Gastrocnemius medialis (tissue), 4 donors: ENCODE measurements at places on chromosomes 2 and 18. TPM values are rescaled to one million over a fixed set of nuclear protein-coding genes. Genes with fewer than 3 reads are reported as not detected.
A peak's percentile ranks its signal among the peaks of the same experiment; 100 is the strongest.

DNA sequence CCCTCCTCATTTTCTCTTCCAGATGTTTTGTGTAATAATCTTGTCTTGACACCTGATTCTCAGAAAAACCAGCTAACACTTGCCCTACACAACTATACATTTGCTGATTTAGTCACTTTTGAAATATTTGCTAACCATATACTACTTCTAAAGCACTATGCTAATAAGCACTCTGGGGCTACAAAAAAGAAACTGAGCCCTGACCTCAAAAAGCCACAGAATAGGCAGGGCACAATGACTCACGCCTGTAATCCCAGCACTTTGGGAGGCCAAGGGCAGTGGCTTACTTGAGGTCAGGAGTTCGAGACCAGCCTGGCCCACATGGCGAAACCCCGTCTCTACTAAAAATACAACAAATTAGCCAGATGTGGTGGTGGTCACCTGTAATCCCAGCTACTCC, 266.0 kb downstream of the RAD51AP2 start:
- no peak overlapping the region for H3K27ac ChIP-seq
- H3K27me3 ChIP-seq, result no peaks in the 10 kb centered on the region
- H3K4me3 ChIP-seq, result no peak overlapping the region
- H3K4me1 ChIP-seq, result no peaks in the 10 kb centered on the region
- DNase-seq, result no peak

DNA sequence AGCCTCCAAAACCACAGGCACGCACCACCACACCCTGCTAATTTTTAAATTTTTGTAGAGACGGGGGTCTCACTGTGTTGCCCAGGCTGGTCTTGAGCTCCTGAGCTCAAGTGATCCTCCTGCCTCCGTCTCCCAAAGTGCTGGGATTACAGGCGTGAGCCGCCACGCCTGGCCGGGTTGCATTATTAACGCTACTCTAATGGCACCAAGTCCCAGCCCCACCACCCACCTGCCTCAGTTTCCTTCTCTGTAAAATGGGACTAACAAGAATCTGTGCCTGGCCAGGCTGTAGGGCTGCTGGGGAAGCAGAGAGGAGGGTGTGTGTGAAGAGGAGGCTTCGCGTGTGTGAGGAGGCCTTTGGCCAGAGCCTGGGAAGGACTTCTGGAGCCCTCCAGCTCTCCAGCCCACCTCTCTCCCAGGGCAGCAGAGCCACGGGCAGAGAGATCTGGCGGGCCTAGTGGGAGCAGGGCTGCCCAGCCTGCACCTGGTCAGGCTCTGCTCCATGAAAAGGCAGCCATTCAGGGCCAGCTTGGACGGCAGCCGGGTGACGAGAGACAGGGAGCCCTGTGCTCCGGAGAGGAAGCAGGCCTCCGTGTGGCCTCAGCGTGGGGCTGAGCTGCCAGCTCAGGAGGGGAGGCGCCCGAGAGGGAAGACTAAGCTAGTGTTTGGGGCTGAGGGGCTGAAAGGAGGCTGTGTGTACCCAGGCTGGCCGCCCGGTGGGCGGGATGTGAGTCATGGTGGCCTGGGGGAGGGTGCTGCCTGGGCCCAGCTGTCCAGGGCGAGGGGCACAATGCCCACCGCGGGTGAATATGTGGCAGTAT, 7.4 kb upstream of the B3GNT7 start:
- peak; percentile 13 for DNase-seq
- no peaks in the 10 kb centered on the region for H3K27me3 ChIP-seq
- H3K27ac ChIP-seq, result no peak overlapping the region
- no peak overlapping the region for H3K4me3 ChIP-seq
- H3K36me3 ChIP-seq, result no peaks in the 10 kb centered on the region
- H3K4me1 ChIP-seq, result no peaks in the 10 kb centered on the region

GRCh38 chr2:239225871-239226561, 174.8 kb downstream of the HDAC4 start:
- H3K36me3 ChIP-seq, result no peaks in the 10 kb centered on the region
- H3K27ac ChIP-seq, result peak overlapping the region; percentile 89
- no peak overlapping the region for H3K4me3 ChIP-seq
- no peak for DNase-seq
- H3K27me3 ChIP-seq, result no peaks in the 10 kb centered on the region
- peaks cover 85% of the 10 kb centered on the region for H3K4me1 ChIP-seq

DNA sequence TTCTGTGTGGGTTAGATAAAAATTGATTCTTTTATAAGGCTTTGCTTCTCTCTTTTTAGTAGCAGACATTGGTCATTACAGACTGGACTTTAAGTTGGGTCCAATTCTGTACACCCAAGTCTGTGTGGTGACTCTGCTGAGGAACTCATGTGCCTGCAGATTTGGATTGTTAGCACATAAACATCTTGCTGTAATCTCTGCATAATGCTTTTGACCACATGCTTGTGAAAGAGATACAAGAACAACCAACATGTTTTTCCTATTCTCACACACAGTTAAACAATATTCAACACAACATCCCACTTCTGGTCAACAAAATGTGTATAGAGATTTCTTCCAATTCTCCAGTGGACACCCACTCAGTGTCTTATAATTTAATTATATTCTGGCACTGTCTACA, 270.1 kb downstream of the RDH14 start:
- H3K36me3 ChIP-seq, result no peaks in the 10 kb centered on the region
- DNase-seq, result no peak
- H3K4me1 ChIP-seq, result no peaks in the 10 kb centered on the region
- H3K27me3 ChIP-seq, result no peaks in the 10 kb centered on the region
- no peak overlapping the region for H3K27ac ChIP-seq

GRCh38 chr18:41974796-41975201, 19.8 kb downstream of the PIK3C3 start:
- no peaks in the 10 kb centered on the region for H3K27me3 ChIP-seq
- H3K4me1 ChIP-seq, result no peaks in the 10 kb centered on the region
- DNase-seq, result no peak
- no peak overlapping the region for H3K4me3 ChIP-seq
- peaks cover 6% of the 10 kb centered on the region for H3K36me3 ChIP-seq

GRCh38 chr2:65545837-65546805, 113.7 kb upstream of the SPRED2 start:
- H3K27me3 ChIP-seq, result no peaks in the 10 kb centered on the region
- no peaks in the 10 kb centered on the region for H3K36me3 ChIP-seq
- H3K4me1 ChIP-seq, result peaks cover 8% of the 10 kb centered on the region
- peak overlapping the region; percentile 24 for H3K27ac ChIP-seq

The COBLL1 gene
- 1.9 TPM for total RNA-seq
